ENCODE measurements at places on chromosomes 11 and 22. TPM values are rescaled to one million over a fixed set of nuclear protein-coding genes. Genes with fewer than 3 reads are reported as not detected.

The SLC22A12 gene
- total RNA-seq = not detected

DNA sequence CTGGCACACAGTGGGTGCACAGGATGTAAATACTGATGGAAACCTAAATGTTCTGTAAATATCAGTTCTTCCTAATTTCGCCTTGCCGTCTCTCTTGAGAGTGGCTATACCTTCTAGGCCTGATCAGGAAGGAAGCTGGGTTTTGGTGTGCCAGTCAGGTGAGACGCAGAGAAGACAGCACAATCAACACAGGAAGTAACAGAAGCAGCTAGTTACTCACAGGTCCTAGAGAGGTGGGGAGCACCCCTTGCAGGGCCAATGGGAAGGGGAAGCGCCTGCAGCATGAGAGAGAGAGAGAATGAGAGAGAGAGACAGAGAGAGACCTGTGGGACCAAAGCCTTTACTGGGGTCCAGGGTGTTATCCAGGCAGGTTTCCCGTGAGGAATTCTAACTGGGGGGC is 80.8 kb downstream of the FBLN1 start:
- no peaks in the 10 kb centered on the region for H3K36me3 ChIP-seq
- peaks cover 57% of the 10 kb centered on the region for H3K27me3 ChIP-seq
- no peak overlapping the region for H3K4me3 ChIP-seq
- no peak overlapping the region for H3K27ac ChIP-seq
- H3K4me1 ChIP-seq = peaks cover 4% of the 10 kb centered on the region

DNA sequence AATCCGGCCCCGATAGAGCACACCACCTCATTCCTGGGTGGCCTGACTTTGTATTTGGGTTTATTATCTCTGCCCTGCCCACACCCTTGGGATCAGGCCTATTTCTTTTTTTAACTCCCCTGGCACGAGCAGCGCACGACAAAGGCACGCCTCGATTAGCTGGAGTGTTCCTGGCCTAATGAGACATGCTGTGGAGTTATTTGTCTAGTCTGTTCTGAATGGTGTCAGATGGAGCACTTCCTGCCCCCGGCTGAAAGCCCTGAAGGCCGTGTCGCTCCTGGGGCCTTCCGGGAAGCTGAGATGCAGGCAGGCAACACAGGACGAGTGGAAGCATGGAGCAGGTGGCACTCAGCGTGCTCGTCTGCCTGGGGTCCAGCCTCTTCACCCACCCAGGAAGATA is 47.1 kb downstream of the LARGE1 start:
- H3K27ac ChIP-seq = no peak overlapping the region
- H3K27me3 ChIP-seq = no peaks in the 10 kb centered on the region
- H3K36me3 ChIP-seq = no peaks in the 10 kb centered on the region
- H3K4me3 ChIP-seq = no peak overlapping the region

The OR2AG1 gene
- not detected for total RNA-seq

GRCh38 chr11:108063410-108063809 is 54.7 kb downstream of the CUL5 start:
- DNase-seq = no peak
- H3K36me3 ChIP-seq = peaks cover 36% of the 10 kb centered on the region
- H3K27me3 ChIP-seq = no peaks in the 10 kb centered on the region
- no peak overlapping the region for H3K27ac ChIP-seq
- H3K4me3 ChIP-seq = no peak overlapping the region

- H3K27ac ChIP-seq = no peak overlapping the region
- H3K4me1 ChIP-seq = no peaks in the 10 kb centered on the region
These were observed 633.8 kb downstream of the DLG2 start for GRCh38 chr11:84993386-84993785.

The CHRM1 gene
- 1.3 TPM for total RNA-seq

GRCh38 chr11:79342686-79343085 is 98.1 kb downstream of the TENM4 start:
- H3K27me3 ChIP-seq = no peaks in the 10 kb centered on the region
- H3K4me3 ChIP-seq = no peak overlapping the region
- H3K4me1 ChIP-seq = no peaks in the 10 kb centered on the region

- no peak overlapping the region for H3K27ac ChIP-seq
- no peaks in the 10 kb centered on the region for H3K27me3 ChIP-seq
- H3K4me3 ChIP-seq = no peak overlapping the region
- no peaks in the 10 kb centered on the region for H3K4me1 ChIP-seq
- no peaks in the 10 kb centered on the region for H3K36me3 ChIP-seq
These were observed 453.4 kb downstream of the TBC1D22A start for GRCh38 chr22:47215851-47216250.

Data from cardiac muscle cell (in vitro differentiated cells and primary cell).